ENCODE measurements at places on chromosomes 2 and 18.

GRCh38 chr18:24985586-24985985, 366.4 kb downstream of the ZNF521 start:
- no peak for DNase-seq

DNA sequence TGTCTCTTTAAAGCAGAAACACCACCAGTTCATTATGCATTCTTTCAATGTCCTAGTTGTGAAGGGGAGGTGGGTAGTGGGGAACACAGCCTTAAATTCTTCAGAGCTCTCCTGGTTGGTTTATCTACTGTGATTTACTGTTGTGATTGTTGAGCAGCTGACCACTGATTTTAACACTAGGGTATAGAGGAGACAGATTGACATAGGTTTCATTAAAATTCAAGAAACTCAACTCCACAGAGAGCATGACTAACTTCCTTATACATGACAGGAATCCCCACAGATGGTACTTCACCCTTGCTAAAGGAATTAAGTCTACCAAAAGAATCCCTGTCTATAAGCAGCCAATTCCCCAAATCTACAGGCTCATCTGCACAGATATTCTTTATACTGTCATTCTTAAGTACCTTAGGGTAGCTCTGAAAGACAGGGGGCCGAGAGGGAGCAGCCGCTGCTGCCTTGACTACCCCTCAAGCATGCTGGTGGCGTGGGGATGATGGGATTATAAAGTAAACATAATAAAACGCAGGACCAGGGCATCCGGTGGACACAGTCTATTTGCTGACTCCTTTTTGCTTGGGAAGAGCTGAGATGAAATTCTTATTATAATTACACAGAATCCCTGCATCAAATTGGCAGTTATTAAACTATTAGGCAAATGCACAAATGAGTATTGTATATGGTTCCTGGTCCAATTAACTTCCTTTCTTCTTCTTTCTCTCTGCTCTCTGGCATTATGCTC, 1377.6 kb upstream of the PIK3C3 start:
- DNase-seq: no peak

GRCh38 chr18:79585395-79586370, 93.9 kb upstream of the CTDP1 start:
- DNase-seq: no peak

- no peak for DNase-seq
These were observed 117.9 kb downstream of the SPHKAP start for GRCh38 chr2:228063558-228063957.

- no peak for DNase-seq
These were observed 1.9 kb downstream of the GTF2A1L start for GRCh38 chr2:48619526-48619925.

DNA sequence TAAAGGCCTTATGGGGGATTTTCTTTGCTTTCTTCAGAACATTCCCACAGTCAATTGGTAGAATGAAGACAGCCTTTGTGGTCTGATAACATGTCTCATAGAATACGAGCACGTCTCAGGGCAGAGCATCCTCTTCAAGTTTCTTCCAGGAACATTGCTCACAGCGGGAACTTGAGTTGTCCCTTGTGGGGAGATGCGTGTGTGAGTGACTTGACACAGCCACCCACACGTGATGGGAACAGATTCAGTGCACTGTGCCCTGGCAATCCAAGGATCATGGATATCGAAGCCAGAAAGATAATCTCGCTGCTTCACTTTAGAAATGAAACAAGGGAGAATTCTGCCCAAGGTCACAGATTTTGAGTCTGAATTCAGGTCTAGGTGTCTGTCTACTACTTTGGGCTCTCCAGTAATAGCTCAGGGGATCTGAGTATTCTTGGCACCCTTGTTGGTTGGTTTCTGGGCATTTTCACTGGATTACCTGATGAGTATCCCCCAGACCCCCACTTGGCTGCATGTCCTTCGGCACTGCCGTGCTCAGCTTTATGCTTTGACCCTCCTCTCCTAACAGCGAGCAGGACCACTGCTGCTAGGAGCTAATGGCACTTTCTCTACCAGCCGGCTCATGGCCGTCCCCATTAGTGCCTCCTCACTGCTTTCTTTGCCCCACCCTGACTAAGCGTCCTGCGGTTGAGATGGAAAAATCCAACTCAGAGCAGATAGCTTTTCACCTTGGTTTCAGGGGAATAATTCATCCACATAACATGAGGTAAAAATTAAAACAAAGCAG, 75.9 kb upstream of the FOSL2 start:
- DNase-seq: no peak
